ENCODE measurements at places on chromosomes 2 and 18.

- DNase-seq: peak; percentile 21
Measured at GRCh38 chr2:197081294-197081693, 154.8 kb upstream of the PGAP1 start.

DNA sequence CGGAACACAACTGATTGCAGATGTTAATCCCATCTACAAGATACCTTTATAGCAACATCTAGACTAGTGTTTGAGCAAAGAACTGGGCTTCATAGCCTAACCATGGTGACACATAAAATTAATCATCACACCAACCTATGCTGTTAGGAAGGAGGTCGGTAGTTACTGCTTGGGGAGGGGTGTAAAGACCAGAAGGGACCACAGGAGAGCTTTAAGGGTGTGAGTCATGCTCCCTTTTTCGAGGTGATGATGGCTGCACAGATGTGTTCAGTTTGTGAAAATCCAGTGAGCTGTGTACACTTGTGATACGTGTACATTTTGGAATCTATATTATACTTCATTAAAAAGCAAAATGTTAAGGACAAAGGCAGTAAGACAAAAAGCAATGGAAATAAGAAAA, 4.6 kb upstream of the SEH1L start:
- DNase-seq: no peak

- DNase-seq: peak; percentile 16
Measured at GRCh38 chr2:162073888-162074631, at the start of gene DPP4. Gene DPP4, minus strand, starts transcription at chr2:162074215. Its CDS starts 234 bp downstream, at chr2:162073981.

DNA sequence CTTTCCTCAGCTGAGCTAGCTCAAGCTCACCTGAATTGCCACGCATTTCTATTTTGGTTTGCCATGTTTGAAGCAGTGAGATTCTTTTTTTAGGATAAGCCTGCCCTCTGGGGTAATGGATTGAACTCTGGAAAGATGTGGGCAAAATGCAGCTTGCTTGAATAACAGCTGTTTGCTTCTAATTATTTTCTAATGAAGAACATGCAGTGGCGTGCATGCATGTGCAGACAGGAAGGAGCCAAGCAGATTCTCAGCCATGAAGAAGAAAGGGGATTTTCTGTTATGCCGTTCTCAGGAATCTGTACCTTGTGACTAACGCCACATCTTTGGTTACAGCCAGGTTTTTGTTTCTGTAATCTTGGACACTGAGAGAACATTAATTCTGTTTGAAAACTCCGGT, 171.2 kb downstream of the ANTXR1 start:
- DNase-seq: no peak

- no peak for DNase-seq
Measured at GRCh38 chr2:21005700-21006422, 38.0 kb downstream of the APOB start.

All from NB4 (cell line).